Myocyte (in vitro differentiated cells): ENCODE measurements at places on chromosomes 1 and 21. TPM values are rescaled to one million over a fixed set of nuclear protein-coding genes. Genes with fewer than 3 reads are reported as not detected.

- DNase-seq: peak; percentile 59
Observed at GRCh38 chr21:45935628-45936027, 45.9 kb upstream of the COL6A1 start.

- no peak for DNase-seq
Observed at GRCh38 chr1:37575692-37576091, 19.0 kb downstream of the DNALI1 start.

DNA sequence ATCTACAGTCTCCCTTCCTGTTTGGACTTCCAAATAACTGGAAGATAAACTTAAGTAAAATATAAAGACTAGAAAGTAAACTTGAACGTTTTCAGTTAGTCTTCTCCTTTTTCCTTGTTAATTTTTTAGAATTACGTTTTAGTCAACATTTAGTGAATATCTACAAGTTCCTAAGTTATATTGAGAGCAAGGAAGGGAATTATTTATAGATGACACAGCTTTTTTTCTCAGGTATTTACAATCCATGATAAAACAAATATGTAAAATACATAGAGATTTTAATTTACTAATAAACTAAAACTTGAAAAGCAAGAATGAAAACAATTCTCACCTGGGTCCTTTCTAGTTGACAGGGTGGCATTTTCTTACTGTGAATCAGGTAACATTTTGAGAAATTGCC lies 89.5 kb downstream of the CLEC20A start:
- no peak for DNase-seq

GRCh38 chr21:21968810-21969209 lies 970.6 kb downstream of the NCAM2 start:
- DNase-seq: no peak

DNA sequence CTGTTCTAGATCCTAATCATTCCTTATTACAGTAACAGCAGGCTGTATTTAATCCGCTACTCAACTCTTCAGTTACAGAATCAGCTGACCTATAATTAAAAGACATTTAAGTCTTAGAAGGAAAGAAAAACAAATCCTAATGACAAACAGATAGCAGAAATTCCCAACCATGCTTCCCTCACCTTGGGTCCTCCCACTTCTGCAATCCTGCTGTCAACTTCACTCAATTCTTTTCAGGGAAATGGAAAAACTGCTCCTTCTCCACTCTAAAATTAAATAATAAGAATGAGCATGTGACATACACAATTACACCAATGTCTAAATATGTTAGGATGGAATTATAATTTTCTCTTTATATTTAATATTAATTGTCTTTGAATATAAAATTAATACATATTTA lies 182.6 kb upstream of the LYPLAL1 start:
- DNase-seq: no peak

GRCh38 chr1:87174724-87175245 lies 153.9 kb upstream of the LMO4 start:
- DNase-seq: no peak

GRCh38 chr1:65866439-65866838 lies 73.7 kb downstream of the PDE4B start:
- no peak for DNase-seq

GRCh38 chr1:175984813-175985212 lies 222.3 kb downstream of the COP1 start:
- no peak for DNase-seq

GRCh38 chr21:36163750-36164741 lies 7.4 kb downstream of the DOP1B start:
- no peak for DNase-seq

DNA sequence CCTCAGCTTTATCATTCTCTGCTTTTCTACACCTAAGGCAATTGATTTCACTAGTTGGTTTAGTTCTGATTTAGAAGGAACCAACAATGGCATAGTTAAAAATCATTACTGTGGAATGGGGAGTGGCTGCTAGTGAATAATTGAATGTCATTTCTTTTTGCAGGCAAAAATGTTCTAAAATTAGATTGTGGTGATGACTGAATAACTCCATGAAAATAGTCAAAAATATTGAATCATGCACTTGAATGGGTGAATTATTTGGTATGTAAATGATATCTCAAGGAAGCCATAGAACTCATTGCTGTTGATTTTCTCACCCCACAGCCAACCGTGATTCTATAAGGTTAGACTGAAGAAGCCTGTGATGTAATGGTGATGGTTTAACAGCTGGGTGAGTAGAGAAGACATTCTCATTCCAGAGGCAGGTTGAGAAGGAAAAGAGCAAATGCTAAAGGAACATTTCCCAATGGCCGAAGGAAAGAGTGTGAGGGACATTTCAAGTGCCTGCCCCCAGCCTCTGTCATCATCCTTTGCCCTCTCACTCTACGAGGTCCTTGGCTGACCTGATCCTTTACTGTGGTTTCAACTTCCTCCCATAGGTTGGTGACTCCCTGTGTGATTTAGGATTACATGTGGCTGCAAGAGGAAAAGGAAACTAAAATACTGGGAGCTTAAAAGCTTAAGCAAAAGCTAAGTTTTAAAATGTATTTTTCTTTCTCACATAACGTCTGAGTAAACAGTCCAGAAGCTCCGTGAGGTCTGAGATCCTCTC lies 12.5 kb downstream of the OVAAL start:
- DNase-seq: peak; percentile 37

- DNase-seq: no peak
Observed at GRCh38 chr1:37761416-37762095, 3.4 kb downstream of the EPHA10 start.

GRCh38 chr1:202642619-202643291 lies 67.5 kb downstream of the SYT2 start:
- no peak for DNase-seq

GRCh38 chr1:243267471-243267880 lies 11.6 kb downstream of the SDCCAG8 start:
- DNase-seq: no peak

- no peak for DNase-seq
Observed at GRCh38 chr1:77234943-77235342, 15.7 kb upstream of the PIGK start.

GRCh38 chr1:156492591-156493080 lies 7.9 kb downstream of the MEF2D start:
- DNase-seq: peak; percentile 84

DNA sequence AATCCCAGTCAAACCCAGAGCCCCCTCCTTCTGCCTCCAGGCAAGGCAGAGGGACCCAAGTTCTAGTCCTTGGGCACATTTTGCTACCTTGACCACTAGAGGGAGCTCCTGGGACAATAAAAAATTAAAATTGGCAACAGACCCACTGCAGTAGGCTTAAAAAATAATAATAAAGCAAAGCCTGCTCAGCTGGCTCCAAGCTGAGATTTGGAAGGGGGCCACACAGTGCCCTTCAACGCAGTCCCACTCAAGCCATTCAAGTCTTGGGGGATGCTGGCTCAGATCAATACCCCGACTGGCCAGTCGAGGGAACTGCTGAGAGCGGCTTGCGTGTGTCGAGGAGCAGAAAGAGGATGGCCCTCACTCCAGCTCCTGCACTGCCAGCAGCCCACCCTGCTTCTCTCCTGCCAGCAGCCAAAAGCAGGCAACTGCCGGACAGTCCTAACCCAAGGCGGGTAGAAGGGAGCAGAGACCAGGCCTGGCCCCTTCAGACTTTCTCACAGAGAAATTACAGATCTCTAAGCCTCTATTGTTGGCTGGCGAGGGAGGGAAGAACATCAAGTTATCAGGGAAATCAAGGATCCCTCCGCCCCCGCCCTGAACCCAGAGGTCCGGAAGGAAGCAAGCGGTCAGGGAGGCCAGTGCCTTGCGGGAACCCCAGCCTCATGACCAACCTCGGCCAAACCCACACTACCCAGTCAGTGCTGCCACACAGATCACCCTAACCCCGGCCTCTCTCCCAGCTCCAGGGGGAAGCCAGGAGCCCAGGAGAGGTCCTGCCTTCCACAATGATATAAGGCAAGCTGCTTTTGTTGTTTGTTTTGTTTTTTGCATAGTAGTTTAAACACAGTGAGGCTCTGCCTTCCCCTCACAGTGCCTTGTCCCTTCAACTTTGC lies 4.9 kb upstream of the ALDH4A1 start:
- DNase-seq: peak; percentile 78

DNA sequence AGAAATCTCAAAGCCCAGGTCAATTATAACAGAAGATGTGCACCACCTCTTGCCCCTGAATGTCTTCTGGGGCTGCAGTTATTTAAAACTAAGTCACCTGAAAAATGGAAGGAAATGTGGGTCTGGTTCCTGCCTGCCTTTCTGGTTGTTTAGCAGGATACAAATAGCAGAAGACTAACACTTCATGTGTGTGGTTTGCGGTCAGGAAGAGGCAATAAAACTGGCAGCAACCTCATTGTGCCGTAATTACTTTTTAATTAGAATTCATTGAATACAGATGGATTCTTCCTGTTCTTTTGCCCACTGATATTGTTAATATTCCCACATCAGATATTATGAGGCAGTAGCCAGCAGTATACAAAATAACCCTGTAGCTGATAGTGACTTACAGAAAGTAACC lies 345.7 kb downstream of the ZNF326 start:
- DNase-seq: peak; percentile 12

- no peak for DNase-seq
Observed at GRCh38 chr1:11377001-11377583, 101.9 kb upstream of the DISP3 start.

GRCh38 chr1:231178970-231179369 lies 17.1 kb downstream of the TRIM67 start:
- no peak for DNase-seq

DNA sequence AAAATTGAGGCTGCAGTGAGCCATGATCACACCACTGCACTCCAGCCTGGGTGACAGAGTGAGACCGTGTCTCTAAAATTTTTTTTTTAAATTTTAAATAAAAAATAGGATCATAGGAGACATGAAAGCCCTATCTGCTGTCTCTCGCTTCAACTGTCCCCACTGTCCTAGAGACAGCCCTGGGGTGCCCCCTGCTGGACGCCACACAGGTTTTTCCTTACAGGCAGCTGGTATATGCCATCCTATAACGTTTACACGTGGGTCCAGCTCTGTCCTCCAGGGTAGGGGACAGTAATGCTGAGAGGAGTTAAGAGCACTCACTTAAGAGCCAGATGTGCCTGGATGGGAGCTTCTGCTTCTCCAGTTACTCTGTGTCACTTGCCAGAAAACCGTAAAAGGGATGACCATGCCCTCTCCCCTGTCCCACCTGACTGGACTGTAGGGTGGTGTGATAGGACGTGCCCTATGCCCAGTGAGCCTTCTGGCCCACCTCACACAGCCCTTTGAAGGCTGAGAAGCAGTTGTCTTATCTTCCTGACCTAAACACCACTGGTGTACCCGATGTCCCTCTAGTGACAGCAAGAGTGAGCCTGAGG lies 8.5 kb downstream of the FBXO2 start:
- DNase-seq: peak; percentile 79

DNA sequence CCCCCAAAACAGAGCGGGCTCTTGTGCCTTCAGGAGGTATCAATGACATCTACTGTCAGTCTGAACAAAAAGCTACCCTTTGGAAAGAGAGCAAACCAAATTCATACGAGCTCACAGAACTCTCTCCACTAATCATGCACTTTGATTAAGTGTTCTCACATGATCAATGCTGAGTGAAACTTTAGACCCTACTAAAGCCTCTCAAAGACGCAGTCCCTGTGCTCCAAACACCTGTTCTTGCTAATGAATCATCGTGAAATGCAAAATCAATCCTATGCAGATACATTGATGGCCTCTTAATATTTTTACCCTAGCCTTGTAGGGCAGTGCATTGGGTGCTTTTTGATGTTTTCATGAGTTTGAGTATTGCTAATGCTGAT lies 113.4 kb downstream of the ZBTB18 start:
- DNase-seq: peak; percentile 59

- no peak for DNase-seq
Observed at GRCh38 chr1:47751996-47752451, 245.2 kb downstream of the TRABD2B start.

DNA sequence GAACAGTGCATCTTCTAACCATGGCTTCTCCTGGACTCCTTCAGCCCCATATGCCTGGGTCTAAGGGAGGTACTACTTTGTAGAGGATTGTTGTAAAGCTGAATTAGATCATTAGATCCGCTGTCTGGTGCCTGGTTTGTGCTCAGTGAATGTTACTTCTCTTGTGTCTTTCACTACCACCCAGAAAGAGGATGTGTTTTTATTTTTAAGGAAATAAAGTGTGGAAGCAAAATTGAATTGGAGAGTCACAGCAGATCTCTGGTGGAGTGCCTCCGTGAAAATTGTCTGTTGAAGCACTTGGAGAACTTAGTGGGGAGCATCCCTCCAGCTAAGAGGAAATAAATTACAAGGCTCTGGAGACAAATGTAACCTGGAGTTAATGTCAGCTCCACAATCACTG lies 101.8 kb upstream of the ARTN start:
- no peak for DNase-seq

GRCh38 chr1:201420608-201421002 lies 925 bp downstream of the TNNI1 start:
- DNase-seq: peak; percentile 53

- no peak for DNase-seq
Observed at GRCh38 chr1:183061194-183061593, 38.0 kb downstream of the LAMC1 start.

GRCh38 chr21:41229509-41230248 lies 61.7 kb downstream of the BACE2 start:
- DNase-seq: no peak

DNA sequence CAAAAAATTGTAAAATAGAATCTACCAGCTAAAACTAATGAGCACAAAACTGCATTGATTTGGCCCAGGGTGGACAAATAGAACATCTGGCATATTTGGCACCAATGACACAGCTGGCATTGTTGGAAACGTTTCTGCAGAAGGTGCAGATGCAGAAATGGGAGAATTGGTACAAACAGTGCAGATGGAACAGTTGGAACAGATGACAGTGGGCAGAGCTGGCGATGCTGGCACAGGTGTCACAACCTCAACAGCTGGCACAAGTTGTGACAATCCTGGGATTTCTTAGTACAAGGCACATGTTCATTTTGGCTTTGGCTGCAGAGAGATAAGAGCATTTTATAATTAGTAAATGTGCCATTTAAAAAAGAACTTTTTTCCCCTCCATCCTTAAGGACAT lies 91.1 kb upstream of the ZBTB18 start:
- no peak for DNase-seq

DNA sequence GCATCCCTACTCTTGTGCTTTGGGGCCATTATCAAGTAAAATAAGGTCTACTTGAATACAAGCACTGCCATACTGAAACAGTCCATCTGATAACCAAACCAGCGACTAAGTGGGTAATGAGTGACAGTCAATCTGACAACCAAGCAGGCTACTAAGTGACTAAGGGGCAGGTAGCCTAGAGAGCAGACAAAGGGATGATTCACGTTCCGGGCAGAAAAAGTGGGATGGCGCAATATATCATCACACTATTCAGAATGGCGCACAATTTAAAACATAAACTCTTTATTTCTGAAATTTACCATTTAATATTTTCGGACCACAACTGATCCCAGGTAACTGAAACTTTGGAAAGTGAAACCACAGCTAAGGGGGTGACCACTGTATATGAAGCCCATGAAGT lies 17.7 kb downstream of the NGF start:
- DNase-seq: no peak

Gene ITLN2
- not detected in 2 replicates for total RNA-seq

Gene SERPINC1
- total RNA-seq: not detected in 2 replicates

Gene TBX19
- 0.62 and 1.3 TPM in 2 replicates for total RNA-seq

Gene AMPD1
- 8.1 and 13.6 TPM in 2 replicates for total RNA-seq

Gene NFIA
- 2.0 and 2.1 TPM in 2 replicates for total RNA-seq

Gene TENT5C
- total RNA-seq: not detected in 2 replicates

Gene UBE2U
- total RNA-seq: not detected in 2 replicates

Gene EFNA1
- total RNA-seq: 0.59 and 1.4 TPM in 2 replicates

Gene NEGR1
- total RNA-seq: 10.8 and 13.4 TPM in 2 replicates

Gene BLZF1
- total RNA-seq: 19.8 and 21.3 TPM in 2 replicates

Gene KRTAP11-1
- total RNA-seq: not detected in 2 replicates

Gene RABGGTB
- total RNA-seq: 93.4 and 133 TPM in 2 replicates
